Glutamatergic neuron (in vitro differentiated cells): ENCODE measurements at places on chromosomes 1 and 21. TPM values are rescaled to one million over a fixed set of nuclear protein-coding genes. Genes with fewer than 3 reads are reported as not detected.

Gene CXADR
- total RNA-seq: 54.9 TPM

Gene PLA2G2D
- not detected for total RNA-seq

Gene CD53
- not detected for total RNA-seq

Gene LCE3E
- not detected for total RNA-seq

Gene TNFSF4
- 0.34 TPM for total RNA-seq

Gene CTSK
- 8.8 TPM for total RNA-seq

Gene SUCO
- 51.7 TPM for total RNA-seq

Gene FCRL1
- total RNA-seq: not detected

Gene HAO2
- total RNA-seq: not detected

Gene GBP3
- not detected for total RNA-seq

Gene UROD
- total RNA-seq: 90.4 TPM

Gene SLC44A5
- 15.4 TPM for total RNA-seq

Gene IL20
- total RNA-seq: not detected

Gene LORICRIN
- total RNA-seq: not detected

Gene GPR157
- 0.76 TPM for total RNA-seq

- DNase-seq: no peak
Observed at GRCh38 chr1:6545276-6546112, 8.8 kb downstream of the NOL9 start.

GRCh38 chr21:18743531-18743930 is 339.9 kb upstream of the TMPRSS15 start:
- DNase-seq: no peak

- no peak for DNase-seq
Observed at GRCh38 chr1:31761883-31762282, 2.3 kb downstream of the ADGRB2 start.

DNA sequence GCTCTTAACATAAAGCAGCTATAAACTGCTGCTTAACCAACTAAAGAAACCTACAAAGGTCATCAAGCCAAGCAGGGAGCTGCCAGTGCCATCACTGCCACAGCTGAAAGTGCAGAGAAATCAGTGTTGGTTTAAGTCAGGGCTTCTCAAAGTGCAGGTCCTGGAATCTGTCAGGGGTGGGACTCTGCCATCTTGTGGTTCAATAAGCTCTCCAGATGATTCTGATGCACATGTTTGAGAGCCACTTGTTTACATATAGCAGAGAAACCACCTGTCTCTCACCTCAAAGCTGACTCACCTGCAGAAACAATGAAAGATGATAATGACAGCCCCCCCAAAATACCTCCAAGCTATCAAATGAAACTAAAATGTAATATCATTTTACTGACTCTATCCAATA is 49.3 kb downstream of the SH3GLB1 start:
- no peak for DNase-seq

DNA sequence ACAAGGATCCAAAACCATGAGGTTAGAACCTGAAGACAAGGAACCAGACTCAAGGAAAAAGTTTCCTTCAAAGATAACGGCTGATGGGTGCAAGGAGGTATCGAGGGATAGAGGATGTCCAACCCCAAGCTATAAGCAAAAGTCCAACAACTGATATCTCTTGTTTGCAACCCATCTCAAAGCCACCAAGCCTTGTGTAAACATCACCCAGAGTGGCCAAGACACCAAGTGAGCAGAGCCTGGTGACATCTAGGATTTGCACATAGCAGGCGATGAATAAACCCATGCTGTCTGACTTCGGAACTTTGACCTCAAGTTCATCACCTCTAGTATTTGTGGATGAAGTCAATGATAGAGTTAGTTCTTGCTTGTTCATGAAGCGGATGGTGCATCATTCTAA is 180.7 kb downstream of the ETS2 start:
- DNase-seq: no peak

DNA sequence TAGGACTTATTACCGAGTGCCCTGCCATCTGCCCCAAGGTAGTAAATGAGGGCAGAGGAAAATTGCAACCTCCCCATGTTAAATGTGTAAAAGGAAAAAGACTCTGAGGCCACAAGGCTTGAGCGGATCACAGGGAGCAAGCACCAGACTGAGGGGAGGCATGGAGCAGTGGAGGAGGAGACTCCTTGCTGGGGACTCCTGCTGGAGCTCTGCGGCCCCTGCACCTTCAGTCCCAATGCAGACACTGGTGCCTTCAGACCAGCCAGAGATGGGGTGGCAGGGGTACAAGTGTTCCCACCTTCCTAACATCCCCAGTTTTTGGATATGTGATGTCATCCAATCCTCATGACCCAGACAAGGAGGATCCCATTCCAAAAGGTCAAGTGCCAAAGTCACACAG is 128.4 kb upstream of the NGF start:
- no peak for DNase-seq

DNA sequence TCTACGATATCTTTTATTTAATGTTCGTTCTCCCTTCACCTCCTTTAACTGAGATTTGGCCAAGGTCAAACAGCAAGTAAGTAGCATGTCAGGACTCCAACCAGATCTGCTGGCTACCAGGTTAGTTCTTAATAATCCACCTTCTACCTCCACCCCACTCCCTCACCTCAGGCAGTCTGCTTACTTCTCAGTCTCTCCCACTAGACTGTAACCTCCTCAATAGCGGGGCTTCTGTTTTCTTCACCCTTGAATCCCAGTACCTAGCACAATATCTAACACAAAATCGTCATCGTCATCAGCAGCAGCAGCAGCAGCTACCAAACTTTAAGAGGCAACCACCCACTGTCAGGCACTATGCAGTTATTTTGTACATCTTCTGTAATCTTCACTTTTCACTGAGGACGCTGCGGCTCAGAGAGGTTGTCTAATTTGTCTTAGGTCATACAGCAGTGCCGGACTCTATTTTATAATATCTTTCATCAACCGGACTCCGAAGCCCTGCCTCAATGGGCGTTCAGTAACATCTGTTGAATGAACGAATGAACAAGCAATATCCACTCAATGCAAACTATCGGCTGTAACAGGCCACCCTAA is 859 bp upstream of the MAGI3 start:
- DNase-seq: no peak

GRCh38 chr1:181087400-181087901 is 1.0 kb upstream of the IER5 start:
- no peak for DNase-seq

DNA sequence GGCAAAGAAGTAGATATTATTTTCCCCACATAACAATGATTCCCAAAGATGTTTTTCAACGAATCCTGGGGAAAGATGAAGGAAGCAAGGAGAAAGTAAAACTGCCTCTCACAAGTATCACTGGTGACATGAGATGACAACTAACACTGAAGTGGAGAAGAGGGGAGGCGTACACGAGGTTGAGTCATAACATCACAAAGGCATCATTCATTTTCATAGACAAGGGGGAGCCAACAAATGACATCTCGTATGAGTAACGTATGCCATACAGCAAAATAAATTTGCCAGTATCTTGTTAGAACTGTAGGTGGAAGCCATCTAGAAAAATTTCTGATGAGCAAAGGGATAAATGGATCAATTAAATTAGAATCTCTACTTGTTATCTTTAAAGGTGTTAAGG is 56.6 kb downstream of the ATP1B1 start:
- DNase-seq: no peak

DNA sequence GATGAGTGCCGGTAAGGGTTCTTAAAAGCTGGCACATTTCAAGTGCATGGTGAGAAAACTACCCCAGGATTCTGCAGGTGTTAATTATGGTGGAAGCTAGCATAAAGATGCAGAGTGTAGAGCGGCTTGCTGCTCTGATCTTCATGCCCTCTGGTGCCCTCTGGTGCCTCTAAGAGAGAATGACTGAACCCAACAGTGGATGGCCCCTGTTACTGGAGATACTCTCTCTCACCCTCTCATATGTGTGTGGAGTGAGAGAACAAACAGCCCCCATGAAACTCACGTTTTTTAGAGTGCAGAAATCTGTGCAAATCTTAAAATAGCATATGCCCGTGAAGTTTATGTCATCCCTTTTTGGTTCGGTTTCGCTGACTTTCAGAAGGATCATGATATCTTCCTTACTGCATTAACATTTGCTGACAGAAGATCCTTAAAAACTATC is 90.0 kb downstream of the GRIK1 start:
- peak; percentile 53 for DNase-seq

DNA sequence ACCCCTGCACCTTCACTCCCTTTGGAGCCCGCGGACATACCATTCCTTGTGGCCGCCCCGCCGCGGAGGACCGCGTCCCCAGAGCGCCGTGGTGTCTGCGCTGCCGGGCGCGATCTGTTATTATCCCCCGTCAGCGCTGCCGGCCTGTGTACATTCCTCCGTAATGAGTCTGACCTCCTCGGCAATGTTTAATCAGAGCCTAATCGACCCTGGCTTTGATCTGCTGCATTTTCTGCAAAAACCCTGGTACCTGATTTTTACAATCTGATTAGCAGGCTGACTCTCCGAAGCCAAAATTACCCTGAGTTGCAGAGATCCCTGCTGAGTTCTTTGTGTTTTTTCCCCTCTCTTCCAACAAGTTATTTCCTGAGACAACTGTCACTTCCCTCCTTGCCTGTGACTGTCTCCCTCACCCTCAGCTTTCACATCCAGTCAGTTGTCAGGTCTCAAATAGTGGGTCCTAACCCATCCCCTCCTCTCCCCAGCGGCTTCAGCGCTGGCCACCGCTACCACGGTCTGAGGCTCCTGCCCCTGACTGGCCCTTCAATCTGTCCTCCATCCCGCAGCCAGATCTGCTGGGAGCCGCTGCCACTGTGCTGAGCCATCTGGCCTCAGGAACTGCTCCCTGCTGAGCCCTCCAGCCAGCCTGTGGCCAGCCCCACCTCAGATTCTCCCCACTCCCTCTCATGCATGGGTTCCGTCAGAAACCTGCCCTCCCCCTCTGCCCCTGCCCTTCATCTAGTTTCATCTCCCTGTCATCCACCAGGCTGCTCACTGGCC is 53.5 kb downstream of the GLIS1 start:
- DNase-seq: peak; percentile 79

- DNase-seq: no peak
Observed at GRCh38 chr1:84959294-84959693, 37.6 kb downstream of the MCOLN2 start.

DNA sequence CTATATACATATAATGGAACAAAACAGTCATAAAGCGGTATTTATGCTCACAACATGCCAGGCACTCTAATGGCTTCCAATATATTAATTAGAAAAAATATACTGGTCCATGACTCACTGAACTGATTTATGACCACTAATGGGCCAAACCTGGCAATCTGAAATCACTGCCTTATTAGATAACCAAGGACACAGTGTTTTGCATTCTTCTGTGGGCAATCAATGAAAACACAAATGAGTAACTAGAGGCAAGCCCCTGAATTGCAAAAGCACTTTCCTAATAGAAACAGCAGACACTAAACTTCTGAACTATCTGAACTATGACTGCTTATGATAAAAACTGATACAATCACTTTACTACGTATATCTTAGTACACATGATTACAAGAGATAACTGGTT is 3.5 kb downstream of the GCLM start:
- no peak for DNase-seq

- no peak for DNase-seq
Observed at GRCh38 chr1:228364706-228365213, 41.9 kb downstream of the TRIM11 start.

DNA sequence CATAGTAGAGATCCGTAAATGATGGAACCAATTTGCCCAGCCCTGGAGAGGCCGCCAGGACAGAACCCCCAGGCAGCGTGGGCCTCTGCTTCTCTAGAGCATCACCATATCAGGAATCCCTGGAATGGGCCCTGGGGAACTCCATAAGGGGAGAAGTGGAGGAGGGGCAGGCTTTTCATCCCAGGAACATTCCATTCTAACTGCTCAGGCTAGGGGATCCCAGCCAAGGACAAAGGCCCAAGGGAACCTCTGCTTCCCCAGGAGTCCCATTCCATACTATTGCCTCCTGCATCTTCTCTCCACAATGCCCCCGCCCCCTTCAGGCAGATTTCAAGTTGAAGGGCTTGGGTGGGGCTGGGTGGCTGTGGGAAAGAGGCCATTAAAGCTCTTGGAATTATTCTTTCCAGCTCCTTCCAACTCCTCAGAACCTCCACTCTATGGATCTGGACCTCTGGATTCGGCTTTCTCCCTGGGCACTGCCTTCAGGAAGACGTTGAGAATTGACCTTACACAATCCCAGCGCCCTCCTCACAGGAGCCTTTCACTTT is 6.0 kb downstream of the TRNP1 start:
- DNase-seq: peak; percentile 24

DNA sequence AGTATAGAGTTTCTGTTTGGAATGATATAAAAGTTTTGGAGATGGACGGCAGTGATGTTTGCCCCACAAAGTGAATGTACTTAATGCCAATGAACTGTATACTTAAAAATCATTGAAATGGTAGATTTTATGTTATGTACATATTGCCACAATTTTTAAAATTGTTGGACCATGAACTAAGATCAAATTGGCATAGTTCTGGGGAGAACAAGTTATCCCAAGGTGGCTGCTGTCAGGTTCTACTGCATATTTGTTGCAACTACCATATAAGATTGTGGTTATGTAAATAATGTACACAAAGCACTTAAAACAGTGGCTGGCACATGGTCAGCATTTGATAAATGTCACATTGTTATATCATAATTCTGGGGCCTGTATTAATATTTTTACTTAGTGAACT is 466.4 kb downstream of the SIPA1L2 start:
- DNase-seq: no peak

DNA sequence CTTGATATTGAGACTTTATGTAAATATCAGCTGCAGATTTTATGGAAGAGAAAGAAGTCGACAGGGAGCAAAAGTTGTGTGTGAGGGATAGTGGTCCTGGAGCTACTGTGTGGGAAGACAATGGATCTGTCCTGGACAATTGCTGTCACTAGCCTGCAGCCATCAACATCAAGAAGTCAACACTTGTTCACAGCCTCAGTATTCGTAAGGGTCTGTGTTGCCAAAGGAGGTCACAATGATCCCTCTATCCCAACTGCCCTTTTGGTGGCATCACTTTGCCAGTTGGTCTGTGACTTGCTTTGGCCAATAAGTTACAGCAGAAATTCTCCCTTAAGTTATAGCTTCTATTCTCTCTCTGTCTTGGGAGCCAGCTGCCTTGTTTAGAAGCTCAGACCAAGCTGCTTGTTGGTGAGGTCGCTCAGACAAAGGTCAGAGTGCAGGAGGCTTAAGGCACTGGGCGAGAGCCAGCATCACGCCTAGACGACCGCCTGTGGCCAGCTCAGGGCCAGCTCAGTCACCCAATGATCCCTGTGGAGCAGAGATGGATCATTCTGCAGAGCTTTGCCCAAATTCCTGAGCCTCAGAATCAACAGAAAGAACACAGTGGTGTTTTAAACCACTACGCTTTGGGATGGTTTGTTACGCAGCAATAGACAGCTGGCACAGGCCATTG is 134.9 kb downstream of the RHOU start:
- no peak for DNase-seq

GRCh38 chr1:181603735-181604410 is 120.6 kb downstream of the CACNA1E start:
- DNase-seq: no peak

- peak; percentile 81 for DNase-seq
Observed at GRCh38 chr1:90717665-90718410, 736 bp upstream of the BARHL2 start.

GRCh38 chr1:35876988-35877387 is 6.0 kb upstream of the AGO1 start:
- DNase-seq: no peak

- peak; percentile 14 for DNase-seq
Observed at GRCh38 chr1:1926346-1926811, 7.3 kb upstream of the TMEM52 start.

GRCh38 chr1:192632188-192632587 is 3.8 kb upstream of the RGS13 start:
- no peak for DNase-seq

- DNase-seq: no peak
Observed at GRCh38 chr21:34979383-34979782, 69.7 kb downstream of the RUNX1 start.

GRCh38 chr1:248798791-248799190 is 26.9 kb downstream of the SH3BP5L start:
- DNase-seq: no peak
